ENCODE measurements at places on chromosomes 2 and 18. TPM values are rescaled to one million over a fixed set of nuclear protein-coding genes. Genes with fewer than 3 reads are reported as not detected.

DNA sequence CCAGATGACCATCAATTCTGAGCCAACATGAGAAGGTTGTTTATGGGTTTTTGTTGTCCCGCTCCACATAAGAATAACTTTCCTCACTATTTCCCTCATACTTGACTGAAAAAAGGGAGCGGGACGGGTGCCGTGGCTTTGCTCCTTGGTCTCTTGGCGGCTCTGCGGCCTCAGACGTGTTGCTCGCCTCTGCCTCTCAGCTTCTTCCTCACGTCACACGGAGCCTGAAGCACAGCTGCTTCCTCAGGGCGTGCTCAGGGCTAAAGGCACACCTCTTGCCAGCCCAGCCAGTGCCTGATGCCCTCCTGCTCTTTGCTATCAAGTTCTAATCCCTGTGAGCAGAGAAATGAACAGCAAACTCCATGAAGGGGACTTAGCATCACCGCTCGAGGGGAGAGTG, 17.9 kb upstream of the ID2 start:
- DNase-seq, result no peak

DNA sequence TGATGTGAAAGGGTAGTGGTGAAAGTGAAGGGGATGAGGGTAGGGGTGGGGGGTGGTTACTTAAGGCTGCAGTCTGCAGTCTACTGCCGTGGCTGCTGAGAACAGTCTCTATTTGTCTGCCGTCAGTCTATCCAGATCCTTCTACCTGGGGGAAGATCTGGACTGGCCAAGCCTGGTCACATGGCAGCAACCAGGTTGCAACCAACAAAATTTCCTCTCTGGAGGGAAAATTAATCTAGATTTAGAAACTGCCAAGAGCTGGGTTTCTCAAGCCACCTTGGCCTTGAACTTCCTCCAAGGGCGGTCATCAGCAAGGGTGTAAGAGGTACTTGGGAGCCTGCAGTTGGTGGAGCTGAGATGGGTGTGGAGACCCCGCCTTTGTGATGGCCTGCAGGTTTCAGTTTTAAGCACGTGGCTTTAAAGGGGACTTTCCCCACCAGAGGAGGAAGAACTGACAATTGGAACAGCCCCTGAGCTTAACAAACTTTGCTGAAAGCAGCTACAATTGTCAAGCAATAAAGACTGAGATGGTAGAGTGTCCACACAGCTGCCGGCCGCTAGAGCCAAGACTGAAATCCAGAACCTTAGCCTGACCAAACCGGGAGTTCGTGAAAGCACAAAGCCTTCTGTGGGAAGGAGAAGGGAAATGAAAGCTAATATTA, 31.4 kb upstream of the KCMF1 start:
- DNase-seq, result peak; percentile 64

GRCh38 chr18:55998071-55998522, 410.1 kb upstream of the TCF4 start:
- no peak for DNase-seq

GRCh38 chr2:36655453-36655852, 41.1 kb upstream of the VIT start:
- DNase-seq, result no peak

DNA sequence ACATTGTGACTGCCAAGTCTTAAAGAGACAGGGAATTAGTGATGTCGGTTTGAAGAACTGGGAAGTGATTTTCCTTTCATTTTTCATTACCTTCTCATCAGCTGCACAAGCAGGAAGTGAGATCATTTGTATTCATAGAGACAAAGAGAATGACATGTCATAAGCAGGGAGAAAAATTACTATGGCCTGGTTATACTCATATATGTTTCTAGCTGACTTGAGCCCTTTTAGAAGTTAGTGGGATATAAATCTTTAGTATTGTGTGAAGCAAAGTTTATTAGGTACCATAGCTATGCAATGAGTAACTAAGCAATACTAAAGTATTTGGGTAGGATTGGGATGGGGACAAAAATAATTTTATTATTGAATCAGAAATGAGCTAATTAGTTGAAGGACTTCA, 284.1 kb downstream of the PID1 start:
- DNase-seq, result no peak

- DNase-seq, result no peak
These were observed 3.0 kb downstream of the WDSUB1 start for GRCh38 chr2:159283529-159283928.

GRCh38 chr2:192123847-192124246, 70.9 kb downstream of the TMEFF2 start:
- no peak for DNase-seq

GRCh38 chr2:163647300-163647699, 88.5 kb downstream of the FIGN start:
- DNase-seq, result no peak

GRCh38 chr2:47087051-47087450, 68.1 kb downstream of the STPG4 start:
- DNase-seq, result no peak

DNA sequence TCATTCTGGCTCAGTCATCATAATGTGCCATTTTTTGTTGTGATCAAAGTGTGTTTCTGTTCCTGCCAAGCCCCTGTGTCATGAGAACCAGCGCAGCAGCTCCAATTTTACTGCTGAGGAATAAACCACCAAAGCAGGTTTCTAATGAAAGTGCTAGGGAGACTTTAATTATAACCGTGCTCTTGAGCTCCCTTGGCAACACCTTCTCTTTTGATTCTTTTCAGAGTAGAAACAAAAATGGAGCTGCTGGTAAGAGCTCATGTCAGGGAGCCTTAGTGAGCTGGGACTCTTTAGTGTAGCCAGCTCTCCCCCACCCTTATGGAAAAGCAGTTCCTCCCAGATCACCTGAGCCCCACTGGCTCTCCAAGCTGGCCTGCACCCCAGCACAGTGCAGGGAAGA, 74.3 kb downstream of the LYPD1 start:
- DNase-seq, result no peak

DNA sequence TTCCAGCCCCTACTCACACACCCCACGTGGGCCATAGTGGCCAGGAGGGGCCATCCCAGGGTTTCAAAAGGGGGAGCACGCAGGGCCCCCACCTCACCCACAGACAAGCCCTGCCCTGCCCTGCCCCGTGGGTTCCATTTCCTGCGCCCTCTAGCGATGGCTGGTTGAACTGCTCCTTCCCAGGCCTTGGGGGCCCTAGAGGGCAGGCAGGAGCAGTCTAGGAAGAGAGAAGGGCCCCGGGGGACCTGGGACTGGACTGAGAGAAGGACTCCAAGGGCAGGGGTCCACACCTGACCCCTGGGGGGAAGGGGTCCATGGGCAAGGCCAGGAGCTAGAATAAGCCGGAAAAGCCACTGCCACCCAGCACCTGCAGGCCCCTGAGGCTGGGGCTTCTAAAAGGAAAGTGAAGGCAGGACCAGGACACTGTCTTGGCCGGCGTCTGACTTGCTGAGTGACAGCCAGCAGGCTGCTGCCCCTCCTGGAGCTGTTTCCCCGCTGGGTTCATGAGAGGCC, 10.1 kb downstream of the CYP26B1 start:
- peak; percentile 75 for DNase-seq

- no peak for DNase-seq
These were observed 163.6 kb upstream of the SETBP1 start for GRCh38 chr18:44517136-44517535.

DNA sequence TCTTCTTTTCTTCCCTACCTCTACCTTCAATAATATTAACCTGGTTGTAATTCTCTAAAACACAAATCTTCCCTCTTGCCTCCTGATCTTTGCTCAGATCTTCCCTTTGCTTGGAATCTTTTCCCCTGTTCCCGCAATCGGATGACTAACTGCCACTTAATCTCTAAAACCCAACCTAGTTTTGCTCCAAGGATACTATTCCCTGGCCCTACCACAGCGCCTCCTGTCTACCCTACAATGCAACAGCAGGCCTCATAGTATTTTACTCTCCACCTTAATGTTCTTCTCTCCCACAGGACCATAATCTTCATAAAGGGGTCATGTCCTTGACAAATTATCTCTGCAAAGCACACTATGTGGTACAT, 246.8 kb upstream of the TNP1 start:
- DNase-seq, result no peak

DNA sequence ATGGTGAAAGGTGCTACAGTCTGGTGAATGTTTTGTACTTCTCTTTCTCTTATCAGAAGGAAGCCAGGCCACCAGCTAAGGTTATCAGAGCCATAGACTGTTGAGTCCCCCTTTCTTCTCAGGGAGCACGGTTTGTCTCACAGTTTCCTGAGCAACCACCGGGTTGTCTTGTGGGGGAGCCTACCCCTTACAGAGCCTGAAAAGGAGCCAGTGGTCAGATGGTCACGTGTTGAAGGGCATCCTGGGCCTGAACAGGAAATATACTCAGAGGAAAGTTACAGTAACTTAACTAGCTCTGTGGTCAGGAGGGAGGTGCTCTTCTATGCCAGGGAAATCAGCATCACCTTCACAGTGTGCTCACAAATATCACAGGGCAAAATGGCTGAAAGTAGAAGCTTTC, 11.6 kb downstream of the CD28 start:
- no peak for DNase-seq

DNA sequence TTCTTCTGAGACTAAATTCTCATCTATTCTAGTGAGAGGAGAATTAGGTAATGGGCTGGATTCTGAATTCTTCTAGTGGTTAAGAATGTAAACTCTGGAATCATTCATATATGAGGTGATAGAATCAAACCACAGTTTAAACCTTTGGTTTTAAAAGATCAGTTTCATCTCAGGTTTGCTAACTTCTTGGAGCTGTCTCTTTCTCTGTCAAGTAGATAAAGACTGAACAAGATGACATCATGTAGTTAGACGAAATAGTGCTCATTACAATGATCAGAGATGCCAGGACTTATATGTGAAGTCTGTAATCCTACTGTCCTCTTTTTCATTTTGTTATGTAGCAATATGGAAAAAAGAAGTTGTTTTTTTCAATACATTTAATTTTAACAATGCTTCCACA, 4.9 kb downstream of the CEBPZOS start:
- DNase-seq, result no peak

- DNase-seq, result peak; percentile 2
These were observed 515.3 kb downstream of the DSC3 start for GRCh38 chr18:30527226-30527625.

- DNase-seq, result no peak
These were observed 17.7 kb downstream of the ATOH8 start for GRCh38 chr2:85771486-85771885.

Gene LYPD1
- not detected for total RNA-seq

Gene G6PC2
- not detected for total RNA-seq

Gene SUCLG1
- total RNA-seq, result 96.9 TPM

Gene TXNDC2
- total RNA-seq, result not detected

Gene TNFRSF11A
- total RNA-seq, result 18.5 TPM

Gene FOXI3
- total RNA-seq, result not detected

Gene C2orf72
- 41.4 TPM for total RNA-seq

Gene TGIF1
- 87.6 TPM for total RNA-seq

Gene SNED1
- total RNA-seq, result 36.8 TPM

Gene TUBA3E
- total RNA-seq, result not detected

Gene NCOA1
- total RNA-seq, result 223 TPM

Gene SEMA4C
- total RNA-seq, result 24.4 TPM

Gene CKAP2L
- total RNA-seq, result 2.0 TPM

Gene CAMKMT
- total RNA-seq, result 12.0 TPM

Gene MRPS5
- total RNA-seq, result 75.2 TPM

Gene FSHR
- not detected for total RNA-seq

Gene HOXD12
- not detected for total RNA-seq
